Fibroblast of lung (primary cell): ENCODE measurements at places on chromosomes 6 and 20. TPM values are rescaled to one million over a fixed set of nuclear protein-coding genes. Genes with fewer than 3 reads are reported as not detected.
A peak's percentile ranks its signal among the peaks of the same experiment; 100 is the strongest.

GRCh38 chr20:59948828-59949720 is 8.9 kb downstream of the FAM217B start:
- no peaks in the 10 kb centered on the region for H3K27me3 ChIP-seq
- peak; percentile 74 for DNase-seq
- no peaks in the 10 kb centered on the region for H3K36me3 ChIP-seq
- H3K4me1 ChIP-seq, result no peaks in the 10 kb centered on the region
- no peak overlapping the region for H3K4me3 ChIP-seq
- no peak overlapping the region for H3K27ac ChIP-seq

DNA sequence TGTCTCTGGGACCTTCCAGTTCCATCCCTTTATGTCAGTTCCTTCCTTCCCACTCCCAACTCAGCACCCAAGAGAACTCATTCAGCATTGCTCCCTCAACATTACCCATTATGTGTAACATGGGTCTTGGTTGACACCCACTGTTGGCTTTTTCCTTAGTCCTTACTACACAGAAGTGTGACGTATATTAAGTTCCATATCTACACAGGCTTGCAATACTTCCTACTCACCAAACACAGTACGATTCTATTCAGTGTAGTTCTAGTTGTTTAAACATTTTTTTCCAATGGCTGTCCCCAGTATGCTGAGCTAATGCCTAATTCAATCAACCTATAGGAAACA is 37.7 kb downstream of the ARHGAP18 start:
- DNase-seq, result no peak
- no peaks in the 10 kb centered on the region for H3K27me3 ChIP-seq
- H3K4me3 ChIP-seq, result no peak overlapping the region
- peaks cover 17% of the 10 kb centered on the region for H3K4me1 ChIP-seq
- H3K36me3 ChIP-seq, result no peaks in the 10 kb centered on the region

The REM1 gene
- total RNA-seq, result not detected in 2 replicates

The NTSR1 gene
- under 0.01 and 0.33 TPM in 2 replicates for total RNA-seq

The LCA5 gene
- 5.6 and 7.8 TPM in 2 replicates for total RNA-seq

The PERP gene
- 12.8 and 39.3 TPM in 2 replicates for total RNA-seq

The GID8 gene
- 33.9 and 38.8 TPM in 2 replicates for total RNA-seq

The PDE10A gene
- under 0.01 TPM in 2 replicates for total RNA-seq
